ENCODE measurements at places on chromosomes 7 and 10. TPM values are rescaled to one million over a fixed set of nuclear protein-coding genes. Genes with fewer than 3 reads are reported as not detected.

Gene CHRM2
- not detected for total RNA-seq

Gene BZW2
- total RNA-seq: 94.2 TPM

Gene GSTO1
- 258 TPM for total RNA-seq

Gene DNAJB6
- total RNA-seq: 118 TPM

Gene NSUN5
- total RNA-seq: 48.4 TPM

Gene LRRC18
- total RNA-seq: not detected

Gene MDH2
- total RNA-seq: 155 TPM

Gene OR6V1
- not detected for total RNA-seq

Gene PDZD7
- total RNA-seq: 2.9 TPM

Gene FAM180A
- total RNA-seq: not detected

DNA sequence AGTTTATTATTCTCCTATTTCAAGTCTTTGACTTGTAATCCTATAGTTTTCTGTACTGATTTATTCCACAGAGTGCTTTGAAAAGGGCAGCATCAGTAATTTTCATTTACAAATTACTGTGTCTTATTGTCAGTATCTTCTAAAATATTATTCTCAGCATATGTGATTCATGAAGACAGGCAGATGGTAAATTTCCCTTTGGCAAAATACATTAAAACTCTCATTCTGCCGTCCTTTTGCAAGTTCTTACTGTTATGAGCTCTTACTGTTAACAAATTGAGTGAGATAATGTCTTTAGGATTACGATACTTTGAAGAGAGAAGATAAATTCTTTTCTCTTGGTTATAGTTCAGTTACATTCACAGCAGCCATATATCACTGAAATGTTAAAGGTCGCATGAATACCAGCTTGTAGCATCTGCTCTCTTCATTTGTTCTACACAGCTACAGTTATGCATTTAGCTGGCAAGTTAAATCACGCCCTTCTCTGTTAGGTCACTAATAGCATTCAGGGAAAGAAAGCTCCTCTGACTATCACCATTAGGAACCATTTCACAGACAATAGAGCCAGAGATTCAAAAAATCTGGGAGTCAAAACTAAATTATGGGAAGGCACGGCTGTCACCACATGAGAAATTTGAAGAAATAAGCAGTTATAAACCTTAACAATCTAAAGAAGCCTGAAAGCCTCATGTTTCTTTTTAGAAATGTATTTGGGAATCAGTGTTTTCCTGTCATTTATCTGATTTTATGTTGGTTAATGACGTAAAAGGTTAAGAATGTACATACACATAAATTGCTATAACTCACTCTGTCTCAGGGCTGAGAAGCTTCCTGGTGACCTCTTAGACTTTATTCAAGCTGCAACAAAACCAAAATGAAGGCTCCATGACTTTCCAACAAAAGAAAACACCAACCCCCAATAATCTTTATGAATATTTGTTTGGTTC lies 109.6 kb upstream of the SP4 start:
- ATAC-seq: no peak

DNA sequence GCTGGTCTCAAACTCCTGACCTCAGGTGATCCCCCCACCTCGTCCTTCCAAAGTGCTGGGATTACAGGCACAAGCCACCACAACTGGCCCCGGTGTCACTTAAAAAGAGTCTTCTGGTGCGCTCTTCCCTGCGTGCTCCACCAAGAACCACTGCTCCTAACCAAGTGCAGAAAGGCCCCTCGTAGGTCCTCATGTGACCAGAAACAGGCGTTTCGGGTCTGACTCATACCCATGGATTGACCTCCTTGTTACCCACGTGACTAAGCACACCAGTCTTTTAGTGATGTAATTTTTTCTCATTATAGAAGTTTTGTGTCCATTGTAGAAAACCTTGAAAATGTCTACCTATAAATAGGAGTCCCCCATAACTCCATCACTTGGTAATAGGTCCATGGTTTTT lies 13.9 kb downstream of the FKBP6 start:
- peak; percentile 35 for ATAC-seq

DNA sequence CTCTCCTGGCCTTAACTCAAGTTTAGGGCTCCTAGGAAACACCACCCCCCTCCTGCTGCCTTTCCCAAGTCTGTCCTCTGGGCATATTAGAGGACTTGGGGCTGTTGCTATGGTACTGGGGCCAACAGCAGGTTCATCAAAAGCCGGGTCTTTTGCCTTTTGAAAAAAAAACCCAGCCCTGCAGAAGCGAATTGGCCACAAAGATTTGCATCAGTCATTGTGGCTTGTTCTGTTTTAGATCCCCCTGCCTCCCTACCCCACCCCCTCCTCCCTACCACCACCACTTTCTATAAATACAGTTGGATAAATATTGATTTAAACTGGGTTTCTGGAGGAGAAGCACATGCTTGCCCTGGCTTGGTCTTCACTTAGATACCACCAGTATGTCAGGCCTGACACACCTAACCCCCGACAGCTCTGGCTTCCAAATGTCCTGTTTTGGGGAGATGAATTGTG lies 7.0 kb downstream of the MXI1 start:
- ATAC-seq: no peak

- ATAC-seq: no peak
These were observed 32.9 kb upstream of the PRKAR1B start for GRCh38 chr7:760006-760405.

DNA sequence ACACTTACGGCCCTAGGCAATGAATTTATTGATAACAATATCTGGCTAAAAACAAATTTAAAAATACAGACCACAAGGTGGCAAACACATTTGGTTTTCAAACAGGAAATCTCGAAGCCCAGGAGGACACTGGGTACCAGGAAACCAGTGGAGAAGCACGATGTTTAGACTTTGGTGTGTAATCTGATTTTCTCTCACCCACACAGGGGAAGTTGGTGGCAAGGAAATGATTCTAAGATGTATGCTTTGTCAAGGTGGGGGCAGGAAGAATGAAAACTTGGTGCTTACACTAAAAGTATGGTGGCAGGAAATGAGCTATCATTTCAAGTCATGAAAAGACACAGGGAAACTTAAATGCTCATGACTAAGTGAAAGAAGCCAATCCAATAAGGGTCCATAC lies 113.2 kb upstream of the ANKRD1 start:
- peak; percentile 94 for ATAC-seq

DNA sequence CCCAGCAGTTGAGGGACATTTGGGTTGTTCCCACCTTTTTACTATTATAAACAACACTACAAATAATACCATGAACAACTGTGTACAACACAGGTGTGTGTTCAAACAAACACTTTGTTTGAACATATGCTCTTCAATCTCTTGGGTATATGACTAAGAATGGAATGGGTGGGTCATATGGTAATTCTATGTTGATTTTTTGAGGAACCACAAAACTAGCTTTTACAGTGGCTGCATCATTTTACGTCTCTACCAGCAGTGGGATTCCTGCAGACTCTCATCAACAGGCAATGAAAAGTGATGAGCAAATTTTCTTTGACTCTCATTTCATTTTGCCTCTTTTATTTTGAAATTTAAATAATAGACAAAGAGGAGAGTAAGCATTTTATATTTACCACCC lies 116.9 kb upstream of the KLF14 start:
- peak; percentile 26 for ATAC-seq

- no peak for ATAC-seq
These were observed 82.7 kb downstream of the FAM204A start for GRCh38 chr10:118259288-118259906.

- ATAC-seq: no peak
These were observed 101.0 kb downstream of the ZNF277 start for GRCh38 chr7:112307506-112307905.

GRCh38 chr7:36851382-36851781 lies 127.1 kb upstream of the AOAH start:
- peak; percentile 59 for ATAC-seq

DNA sequence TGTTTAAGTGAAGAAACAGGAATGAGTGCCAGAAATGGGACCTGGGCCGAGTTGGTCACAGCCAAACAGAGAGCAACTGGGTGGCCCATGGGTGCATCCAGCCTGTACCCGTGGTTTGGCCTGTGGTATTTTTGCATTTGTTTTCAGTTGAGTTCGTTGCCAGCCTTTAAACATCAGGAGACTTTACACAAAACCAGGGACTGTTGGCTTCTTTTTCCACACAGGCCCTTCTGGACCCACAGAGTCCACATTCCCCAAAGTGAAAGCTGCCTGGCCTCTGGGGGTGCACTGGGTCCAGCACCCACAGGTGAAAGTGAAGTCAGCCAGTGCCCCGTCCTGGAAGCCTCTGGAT lies 54.1 kb upstream of the TNS3 start:
- no peak for ATAC-seq

DNA sequence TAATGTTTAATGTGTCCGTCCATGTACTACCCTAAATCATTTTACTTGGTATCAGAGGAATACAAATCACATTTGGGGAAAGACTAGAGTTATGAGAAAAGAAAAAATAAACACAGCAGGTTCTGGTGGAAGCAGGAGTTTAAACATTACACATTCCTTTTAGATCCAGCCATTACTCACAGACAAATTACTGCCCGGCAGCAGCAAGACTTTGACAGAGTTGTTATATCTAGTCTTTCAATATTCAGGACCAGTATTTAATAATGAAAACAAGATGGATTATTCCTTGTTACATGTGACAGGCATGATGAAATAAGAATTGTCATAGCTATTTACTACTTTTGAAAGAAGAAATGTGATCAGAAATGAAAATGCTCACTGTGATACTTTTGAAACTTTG lies 131.8 kb upstream of the GNAI1 start:
- no peak for ATAC-seq

GRCh38 chr7:134045716-134046115 lies 81.4 kb upstream of the LRGUK start:
- ATAC-seq: no peak

- ATAC-seq: no peak
These were observed 512.9 kb downstream of the ATRNL1 start for GRCh38 chr10:115606086-115606485.

- ATAC-seq: peak; percentile 31
These were observed 1002.9 kb upstream of the KCND2 start for GRCh38 chr7:119270045-119270464.

GRCh38 chr7:1767524-1767923 lies 97.4 kb downstream of the ELFN1 start:
- no peak for ATAC-seq

DNA sequence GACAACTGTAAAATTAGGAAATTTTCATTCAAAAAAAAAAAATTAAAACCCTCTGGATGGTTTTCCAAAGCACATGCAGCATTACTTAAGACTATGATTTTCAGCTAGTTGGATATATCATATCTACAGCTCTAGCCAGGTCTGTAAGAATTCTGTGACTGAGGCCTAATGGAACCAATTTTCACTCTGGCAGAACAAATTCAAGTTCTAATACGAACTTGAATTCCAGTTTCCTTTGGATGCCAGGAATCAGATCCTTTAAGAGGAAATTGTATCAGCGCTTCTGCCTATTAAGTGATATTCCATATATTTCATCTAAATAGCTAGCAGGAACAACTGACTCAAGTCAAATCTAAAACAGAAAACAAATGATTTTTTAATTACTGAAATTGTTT lies 34.8 kb downstream of the SKIDA1 start:
- ATAC-seq: no peak

- no peak for ATAC-seq
These were observed 131.0 kb upstream of the ZNF804B start for GRCh38 chr7:88628363-88629085.

DNA sequence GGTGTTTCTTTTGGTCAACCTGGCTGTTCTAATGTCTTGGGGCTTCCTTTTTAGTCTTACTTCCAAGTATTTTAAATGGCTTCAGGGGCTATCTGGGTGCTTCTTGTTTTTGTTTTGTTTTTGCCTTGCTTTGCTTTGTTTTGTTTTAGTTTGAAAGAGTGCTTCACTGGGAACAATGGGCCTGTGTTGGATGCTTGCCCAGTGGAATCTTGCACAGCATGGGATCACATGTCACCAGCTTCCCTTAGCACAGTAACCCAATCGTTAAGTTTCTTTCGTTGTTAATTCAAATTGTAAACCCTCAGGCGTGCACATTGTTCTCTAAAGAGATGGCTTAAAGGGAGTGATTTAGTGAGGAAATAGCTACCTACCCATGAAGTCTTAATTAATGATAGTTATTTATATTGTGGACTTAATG lies 8.9 kb downstream of the COL17A1 start:
- ATAC-seq: no peak

DNA sequence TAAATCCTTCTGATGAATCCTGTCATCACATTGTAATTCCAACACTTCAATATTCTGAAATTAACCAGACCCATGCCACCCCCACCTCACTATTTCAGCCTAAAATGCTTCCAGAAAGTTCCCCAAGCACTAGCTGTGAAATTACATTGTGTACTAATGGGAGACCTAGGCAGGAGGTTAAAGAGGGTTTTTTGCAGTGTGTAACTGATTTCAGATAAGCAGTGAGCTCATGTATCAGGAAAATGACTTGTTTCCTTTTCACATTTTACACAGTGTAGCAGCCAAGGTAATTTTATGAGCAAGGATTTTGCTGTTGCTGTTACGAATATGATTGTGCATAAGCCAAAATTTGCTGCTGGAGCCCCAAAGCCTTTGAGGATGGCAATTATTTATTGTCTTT lies 129.0 kb downstream of the INHBA start:
- no peak for ATAC-seq

DNA sequence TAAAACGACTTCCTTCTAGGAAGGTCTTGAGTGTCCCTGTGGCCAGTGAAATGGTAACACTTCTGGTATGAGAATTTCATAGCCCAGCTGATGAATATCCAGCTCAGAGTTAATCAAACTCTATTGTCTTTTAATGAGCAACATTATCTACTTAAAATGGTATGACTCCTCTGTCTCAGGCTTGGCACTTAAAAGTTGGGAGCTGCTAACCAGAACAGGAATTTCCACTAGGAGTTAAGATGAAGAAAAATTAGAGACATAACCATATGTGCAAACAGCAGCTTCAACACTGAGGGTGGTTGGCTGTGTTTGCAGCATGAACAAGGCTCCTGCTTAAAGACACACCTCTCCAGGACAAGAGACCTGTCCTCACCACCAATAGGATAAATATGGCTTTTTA lies 46.8 kb downstream of the CH25H start:
- ATAC-seq: no peak

- no peak for ATAC-seq
These were observed 20.3 kb downstream of the ELAPOR2 start for GRCh38 chr7:87038993-87039690.

DNA sequence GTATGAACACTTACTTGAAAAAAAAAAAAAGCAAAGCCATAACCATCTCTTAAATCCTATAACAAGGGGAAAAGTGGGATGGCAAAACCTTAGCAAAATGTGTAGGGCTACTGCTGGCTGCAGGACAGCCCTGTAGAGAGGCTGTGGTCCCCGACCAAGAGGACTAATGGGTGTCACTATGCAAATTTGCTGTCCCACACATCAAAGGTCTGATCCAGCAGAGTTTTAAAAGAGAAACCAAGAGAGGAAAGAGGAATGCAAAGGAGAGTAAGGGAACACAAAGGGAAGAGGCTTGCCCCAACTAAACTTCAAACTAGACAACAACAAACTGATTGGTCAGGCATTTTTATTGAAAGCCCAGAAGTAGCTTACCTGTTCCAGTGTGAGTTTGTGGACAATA lies 3.1 kb upstream of the ZNRF2 start:
- ATAC-seq: no peak
